ENCODE measurements at places on chromosomes 3 and 15.

DNA sequence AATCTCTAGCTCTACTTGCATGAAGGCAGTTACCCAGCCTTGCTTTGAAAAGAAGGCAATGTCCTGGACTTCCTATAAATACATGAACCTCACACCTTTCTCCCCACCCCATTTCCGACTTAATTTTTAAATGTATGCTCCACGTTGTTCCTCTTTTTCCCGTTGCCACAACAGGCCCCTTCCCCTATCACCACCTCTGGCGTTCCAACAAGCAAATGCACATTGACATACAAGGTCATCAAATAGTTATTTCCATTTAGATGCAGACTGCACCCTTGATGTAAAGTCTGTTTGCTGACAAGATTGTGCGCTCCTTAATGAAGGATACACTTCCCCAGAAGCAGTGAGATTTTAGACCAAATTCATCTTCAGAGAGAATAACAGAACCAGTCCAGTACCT, 260.7 kb upstream of the UMPS start:
- no peak for DNase-seq

- DNase-seq: peak; percentile 50
Observed at GRCh38 chr3:46693038-46693891, at the start of gene ALS2CL. ALS2CL (minus strand) TSS chr3:46693679; CDS start chr3:46689440, 4,239 bp downstream.

- no peak for DNase-seq
Observed at GRCh38 chr15:47404877-47405276, 312.4 kb upstream of the SEMA6D start.

- DNase-seq: no peak
Observed at GRCh38 chr3:28053759-28054158, 187.7 kb upstream of the CMC1 start.

DNA sequence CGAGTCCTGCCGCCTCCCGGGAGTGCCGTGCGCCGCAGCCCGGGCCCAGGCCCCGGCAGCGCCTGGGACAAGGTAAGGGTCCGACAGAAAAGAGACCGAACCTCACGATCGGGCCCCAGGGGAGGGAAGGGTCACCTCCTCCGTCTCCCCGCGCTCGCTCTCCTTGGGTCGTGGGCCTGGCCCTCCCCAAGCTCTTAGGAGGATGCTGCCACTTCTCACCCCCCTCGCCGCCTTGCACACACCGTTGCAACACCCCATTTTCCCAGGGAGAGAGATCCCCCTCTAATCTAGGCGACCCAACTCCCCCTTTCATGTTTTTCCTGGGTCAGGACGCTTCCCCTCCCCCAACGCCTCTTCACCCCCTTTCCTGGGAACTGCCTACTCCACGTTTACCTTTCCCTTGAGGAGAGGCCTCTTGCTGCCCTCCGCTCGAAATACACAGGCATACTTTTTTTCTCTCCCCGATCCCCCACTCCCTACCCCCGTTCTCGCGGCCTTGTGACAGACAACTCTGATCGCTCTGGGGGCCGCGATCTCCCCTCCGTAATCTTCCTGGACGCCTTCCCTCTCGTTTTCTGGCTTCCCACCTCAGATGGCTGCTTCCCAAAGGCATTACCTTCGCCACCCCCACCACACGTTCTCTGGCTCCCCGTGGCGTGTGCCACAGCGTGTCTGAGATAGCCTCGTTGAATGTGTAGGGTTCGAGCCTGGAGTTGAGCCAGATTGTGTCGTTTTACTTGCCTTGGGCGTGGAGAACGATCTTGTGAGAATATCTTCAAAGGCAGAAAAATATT, 688 bp downstream of the SETD5 start:
- peak; percentile 40 for DNase-seq

DNA sequence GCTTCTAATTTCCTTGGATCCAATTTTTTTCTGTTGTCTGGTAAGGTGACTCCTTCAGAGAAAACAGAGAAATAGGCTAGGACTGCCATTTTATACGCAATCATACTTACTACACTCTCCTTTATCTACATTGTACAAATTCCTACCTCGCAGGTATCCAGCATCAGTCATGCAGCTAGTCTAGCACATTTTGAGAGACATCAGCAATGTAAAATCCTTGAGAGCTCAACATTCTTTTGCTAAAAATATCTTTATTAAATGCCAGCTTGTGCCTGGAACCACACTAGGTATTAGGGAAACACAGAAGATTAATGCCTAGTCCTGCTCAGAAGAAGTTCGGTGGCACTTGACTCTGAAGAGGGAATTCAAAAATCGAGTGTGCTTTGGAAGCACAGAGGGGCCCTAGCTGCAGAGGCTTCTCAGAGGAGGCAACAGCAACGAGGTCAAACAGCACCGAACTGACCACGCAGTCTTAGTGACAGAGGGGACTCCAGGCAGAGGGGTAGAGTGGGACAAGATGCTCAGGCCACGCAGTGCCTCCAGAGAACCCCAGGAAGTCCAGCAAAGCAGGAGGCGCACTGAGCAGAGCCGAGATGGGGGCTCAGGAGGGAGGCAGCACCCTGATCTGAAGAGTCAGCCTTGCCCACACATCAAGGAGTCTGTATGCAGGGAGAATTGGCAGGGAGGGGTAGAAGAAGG, 3.5 kb downstream of the FAM174B start:
- DNase-seq: no peak

- no peak for DNase-seq
Observed at GRCh38 chr3:160008961-160009360, 20.3 kb downstream of the IL12A start.

- DNase-seq: no peak
Observed at GRCh38 chr15:52018244-52018643, 775 bp upstream of the MAPK6 start.

DNA sequence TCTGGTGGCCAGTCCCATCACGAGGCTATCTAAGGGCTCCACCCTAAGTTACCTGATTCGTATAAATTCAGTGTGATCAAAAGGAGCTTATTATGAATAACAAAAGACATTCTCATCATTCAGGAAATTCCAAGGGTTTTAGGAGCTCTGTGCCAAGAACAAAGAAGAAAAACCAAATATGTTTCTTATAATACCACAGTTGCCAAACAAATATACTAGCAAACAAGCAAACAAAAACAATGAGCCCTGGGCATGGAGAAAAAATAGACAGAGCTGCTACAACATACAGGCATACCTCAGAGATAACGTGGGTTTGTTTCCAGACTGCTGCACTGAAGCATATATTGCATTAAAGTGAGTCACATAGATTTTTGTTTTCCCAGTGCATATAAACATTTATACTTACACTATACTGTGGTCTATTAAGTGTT, 20.2 kb upstream of the CFAP161 start:
- DNase-seq: no peak

DNA sequence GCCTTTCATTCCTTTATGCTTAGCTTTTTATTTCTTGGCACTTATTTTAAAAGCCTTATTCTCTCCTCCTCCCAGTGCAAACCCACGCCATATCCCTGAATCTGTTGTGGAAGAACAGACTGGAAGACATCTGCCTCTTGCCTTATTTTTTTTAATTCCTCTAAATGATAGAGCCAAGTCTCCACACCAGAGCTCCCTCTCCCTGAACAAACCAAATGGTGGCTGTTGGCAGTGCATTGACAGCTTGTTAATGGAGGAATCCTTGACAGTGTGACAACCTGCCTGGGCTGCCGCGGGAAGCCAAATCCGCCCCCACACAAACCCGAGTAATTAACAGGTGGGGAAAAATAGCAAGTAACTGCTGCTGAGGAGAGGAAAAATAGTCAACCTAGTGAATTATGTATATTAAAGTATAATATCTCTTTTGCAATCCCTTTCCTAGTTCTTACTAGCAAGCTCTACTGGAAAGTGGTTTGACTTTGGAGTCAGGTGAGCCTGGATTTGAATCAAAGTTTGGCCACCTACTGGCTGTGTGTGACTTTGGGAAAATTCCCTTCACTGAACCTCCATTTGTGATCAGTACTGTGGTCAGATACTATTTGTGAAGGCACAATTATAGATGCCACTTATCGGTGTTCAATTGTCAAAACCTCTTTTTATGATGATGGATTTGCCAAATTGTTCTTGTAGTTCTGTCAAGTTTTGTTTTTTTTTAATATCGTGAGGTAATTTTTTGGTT, 589.6 kb downstream of the PDCD6IP start:
- DNase-seq: no peak

GRCh38 chr15:69666921-69667811, 214.5 kb downstream of the RPLP1 start:
- peak; percentile 87 for DNase-seq

- peak; percentile 53 for DNase-seq
Observed at GRCh38 chr3:74267588-74268184, 346.8 kb downstream of the CNTN3 start.

DNA sequence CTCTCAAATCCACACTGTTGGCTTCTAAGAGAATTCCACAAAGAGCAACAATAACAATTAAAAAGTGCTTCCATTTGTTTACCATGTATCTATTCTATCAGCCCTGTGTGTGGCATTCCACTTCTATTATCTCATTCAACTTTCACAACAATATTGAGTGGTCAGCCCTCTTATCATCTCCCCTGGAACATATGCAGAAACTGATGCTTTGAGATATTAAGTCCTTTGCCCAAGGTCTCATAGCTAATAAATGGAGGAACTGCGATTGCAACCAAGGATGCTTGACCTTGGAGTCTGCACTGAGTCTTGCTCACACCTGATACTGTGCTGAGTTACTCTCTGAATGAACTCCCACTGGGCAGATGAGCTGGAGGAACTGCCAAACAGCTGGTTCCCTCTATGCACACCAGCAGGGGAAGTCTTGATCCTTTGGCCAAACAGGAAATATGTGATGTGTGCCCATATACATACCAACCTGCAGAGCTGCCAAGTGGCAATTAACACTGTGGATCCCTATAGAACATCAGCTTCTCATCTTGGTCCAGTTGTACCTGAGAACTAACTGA, 144.7 kb upstream of the WNT5A start:
- DNase-seq: peak; percentile 38

Data from suppressor macrophage (primary cell).